ENCODE measurements at places on chromosomes 16 and 17.

DNA sequence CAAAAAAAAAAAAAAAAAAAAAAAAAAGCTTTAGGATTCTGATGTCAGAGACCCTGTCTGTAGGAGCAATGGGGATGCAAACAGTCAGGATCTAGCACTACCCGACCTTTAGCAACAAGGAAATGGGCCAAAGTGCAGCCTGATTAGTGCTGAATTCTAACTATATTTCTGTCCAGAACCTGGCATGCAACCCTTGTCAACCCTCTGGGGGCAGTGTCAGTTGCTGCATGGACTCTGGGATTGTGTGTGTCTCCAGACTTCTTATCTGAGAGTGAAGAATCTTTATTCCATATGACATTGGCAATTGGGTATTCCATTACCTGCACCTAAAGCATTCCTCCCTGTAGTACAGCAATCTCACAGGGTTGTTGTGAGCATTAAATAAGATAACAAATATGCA, 120.3 kb upstream of the CRHR1 start:
- no peak for DNase-seq

DNA sequence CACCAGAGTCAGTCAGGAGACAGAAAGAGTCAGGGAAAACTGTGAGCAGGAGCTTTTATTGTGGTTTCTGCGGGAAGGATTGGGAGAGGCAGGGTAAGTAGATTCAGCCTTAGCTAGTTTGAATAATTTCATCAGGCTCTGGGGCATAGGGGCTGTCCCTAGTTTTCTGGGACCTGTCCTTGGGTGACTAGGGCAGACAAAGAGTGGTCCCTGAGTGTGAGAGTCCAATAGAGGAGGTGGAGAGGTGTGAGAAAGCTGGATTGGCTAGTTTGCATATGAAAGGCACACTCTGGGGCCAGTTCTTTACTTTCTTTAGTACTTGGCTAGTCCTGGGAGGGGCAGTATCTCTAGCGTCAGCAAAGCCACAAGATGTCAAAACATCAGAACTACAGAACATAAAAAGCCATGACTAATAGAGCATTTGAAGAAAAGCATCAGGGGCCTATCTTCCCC, 255.6 kb downstream of the HS3ST3A1 start:
- no peak for DNase-seq

GRCh38 chr17:6495450-6496115, 51.3 kb downstream of the PIMREG start:
- no peak for DNase-seq

GRCh38 chr17:80034791-80035686, 633 bp downstream of the TBC1D16 start:
- DNase-seq = no peak

DNA sequence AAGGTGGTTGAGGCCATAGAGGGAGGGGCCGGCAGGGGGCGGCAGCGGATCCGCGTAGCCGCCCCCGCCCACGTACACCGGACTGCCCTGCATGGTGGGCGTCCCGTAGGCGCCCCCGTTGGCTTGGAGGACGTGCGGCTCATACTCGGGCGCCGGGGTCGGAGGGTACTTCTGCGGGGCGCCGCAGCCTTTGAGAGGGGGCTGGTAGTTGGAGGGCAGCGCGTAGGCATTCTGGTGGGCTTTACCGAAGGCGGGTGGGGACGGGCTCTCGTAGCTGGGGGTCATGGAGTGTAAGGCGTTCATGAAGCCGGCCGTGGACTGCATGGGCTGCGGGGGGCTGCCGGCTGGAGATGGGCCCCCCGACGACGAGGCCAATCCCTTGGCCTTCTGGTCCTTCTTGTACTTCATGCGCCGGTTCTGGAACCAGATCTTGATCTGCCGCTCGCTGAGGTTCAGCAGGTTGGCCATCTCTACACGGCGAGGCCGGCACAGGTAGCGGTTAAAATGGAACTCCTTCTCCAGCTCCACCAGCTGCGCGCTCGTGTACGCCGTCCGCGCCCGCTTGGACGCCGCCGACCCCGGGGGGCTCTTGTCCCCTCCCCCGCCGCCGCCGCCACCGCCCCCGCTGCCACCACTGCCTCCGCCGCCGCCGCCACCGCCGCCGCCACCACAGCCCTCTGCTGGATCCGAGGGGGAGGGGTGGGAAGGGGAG, 5.7 kb upstream of the HOXB2 start:
- DNase-seq = no peak

DNA sequence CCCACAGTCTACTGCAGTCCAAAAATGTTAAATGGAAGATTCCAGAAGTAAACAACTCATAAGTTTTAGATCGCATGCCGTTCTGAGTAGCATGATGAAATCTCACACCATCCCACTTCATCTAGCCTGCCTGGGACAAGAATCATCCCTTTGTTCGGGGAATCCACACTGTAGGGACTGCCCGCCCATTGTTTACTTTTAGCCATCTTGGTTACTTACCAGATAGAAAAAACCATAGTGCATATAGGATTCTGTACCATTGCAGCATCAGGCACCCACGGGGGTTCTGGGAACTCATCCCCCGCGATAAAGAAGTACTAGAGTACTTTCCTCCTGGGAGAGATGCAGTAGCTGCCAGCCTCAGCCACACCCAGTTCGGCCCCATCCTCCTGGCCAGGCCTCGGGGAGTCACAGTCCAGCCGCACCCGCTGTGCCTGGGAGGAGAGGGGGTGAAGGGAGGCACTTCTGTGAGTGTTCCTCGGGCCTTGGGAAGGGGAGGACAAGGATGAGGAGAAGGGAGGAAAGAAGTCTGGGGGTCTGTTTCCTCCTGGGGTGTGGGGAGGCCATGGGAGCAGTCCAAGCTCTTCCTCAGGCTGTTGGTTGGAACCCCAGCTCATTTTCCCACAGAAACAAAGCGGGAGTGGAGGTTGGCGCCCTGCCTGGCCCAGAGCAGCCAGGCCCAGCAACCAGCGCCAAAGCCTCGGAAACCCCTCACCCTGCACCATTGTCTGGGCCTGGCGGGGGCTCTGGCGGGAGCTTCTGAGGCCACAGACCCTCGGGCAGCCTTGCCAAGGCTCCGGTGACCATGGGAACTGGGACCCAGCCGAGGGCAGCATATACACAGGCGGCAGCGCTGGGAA, 8.9 kb downstream of the TRIM47 start:
- no peak for DNase-seq

GRCh38 chr16:29009050-29009837, 24.4 kb downstream of the LAT start:
- no peak for DNase-seq

GRCh38 chr17:47660064-47660492, 10.4 kb downstream of the KPNB1 start:
- DNase-seq = no peak

GRCh38 chr17:46262271-46262670, 32.7 kb upstream of the LRRC37A start:
- no peak for DNase-seq

DNA sequence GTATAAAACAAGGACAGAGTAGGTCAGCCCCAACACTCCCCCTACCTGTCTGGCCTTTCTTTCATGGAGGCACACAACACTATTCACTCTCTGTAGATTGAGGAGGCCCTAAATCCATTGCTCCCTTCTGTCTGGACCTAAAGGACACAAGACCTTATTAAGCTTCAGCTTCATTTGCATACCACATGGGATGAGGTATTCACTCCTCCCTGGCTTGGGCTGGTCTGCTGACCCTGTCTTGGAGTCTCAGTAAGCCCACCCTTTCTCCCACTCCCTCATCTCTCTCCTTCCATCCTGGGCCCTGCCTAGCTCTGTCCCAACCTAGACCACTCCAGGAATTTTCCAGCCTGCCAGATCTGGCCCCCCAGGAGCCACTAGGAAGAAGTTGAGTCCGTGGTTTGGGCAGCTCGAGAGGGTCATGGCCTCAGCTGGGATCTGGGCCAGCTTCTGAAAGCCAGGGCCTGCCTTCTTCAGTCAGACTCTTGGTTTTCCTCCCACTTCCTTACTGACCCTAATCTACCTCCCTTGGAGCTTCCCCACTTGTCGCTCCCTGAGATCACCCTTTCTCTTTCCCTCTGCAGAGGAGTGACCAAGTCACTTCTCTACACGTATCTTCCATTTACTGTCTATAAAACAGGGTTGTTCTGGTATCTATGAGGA, 6.5 kb upstream of the LLGL1 start:
- no peak for DNase-seq

DNA sequence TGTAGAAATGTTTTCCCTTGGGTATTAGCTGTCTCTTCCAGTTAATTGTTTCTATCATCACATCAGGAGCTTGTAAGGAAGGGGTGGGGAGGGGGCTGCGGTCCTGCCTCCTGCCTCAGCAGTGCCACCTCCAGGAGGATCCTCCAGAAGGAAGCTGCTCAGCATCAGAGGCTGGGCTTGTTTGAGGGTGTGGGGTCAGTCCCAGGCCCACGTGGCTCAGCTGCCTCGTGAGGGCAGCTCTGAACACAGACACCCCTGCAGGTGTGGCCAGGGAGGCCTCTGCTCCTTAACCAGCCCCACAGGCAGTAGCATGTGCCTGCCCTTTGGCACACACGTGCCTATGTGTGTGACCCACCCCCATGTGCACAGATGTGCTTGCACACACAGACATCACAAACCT, 46.3 kb downstream of the MRM1 start:
- no peak for DNase-seq

DNA sequence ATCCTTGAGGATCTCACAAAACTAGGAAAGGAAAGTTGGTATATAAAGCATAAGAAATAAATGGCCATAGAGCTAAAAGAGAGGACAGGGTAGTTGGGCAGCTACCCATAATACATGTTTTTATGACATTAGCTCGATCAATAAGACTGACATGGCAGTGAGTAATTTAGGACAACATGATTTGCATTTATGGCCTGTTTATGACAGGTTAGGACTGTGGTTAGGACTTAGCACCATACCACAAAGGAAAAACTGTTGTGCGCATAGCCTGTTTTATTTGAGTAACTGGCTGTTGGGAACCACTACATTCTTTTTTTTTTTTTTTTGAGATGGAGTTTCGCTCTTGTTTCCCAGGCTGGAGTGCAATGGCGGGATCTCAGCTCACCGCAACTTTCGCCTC, 18.0 kb upstream of the TRIM37 start:
- no peak for DNase-seq

DNA sequence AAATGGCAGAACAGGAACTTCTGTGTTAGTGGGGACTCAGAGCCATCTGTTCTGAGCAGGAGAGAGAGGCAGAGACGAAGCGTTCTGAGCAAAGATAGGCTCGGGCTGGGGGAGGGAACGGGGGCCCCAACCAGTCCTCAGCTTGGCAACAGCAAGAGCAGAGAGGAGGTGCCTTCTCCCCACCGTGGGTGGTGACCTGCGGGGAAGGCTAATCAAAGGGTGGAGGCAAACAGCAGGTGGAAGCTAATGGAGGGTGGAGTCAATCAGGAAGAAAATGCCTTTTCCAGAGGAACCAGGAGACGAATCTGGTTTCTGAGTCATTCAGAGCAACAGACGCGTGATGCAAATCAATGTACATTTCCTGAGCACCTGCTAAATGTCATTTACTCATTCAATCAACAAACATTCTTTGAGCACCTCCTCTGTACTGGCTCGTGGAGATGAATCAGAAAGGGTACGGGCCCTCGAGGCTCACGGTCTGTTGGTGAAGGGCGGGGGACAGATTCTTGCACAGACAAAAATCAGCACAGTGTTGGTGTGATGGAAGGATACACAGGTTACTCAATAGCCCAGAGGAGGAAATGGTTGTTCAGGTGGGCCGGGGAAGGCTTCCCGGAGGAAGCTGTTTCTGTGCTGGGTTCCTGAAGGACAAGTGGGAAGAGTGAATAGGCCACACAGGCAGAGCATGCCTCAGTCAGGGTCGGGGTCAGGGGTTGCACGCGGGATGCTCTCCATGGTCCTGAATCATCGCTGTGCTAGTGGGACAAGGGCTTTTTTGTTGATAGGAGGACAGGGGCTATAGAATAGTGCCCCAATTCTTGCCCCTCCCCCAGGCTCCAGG, 5.7 kb upstream of the SPNS2 start:
- DNase-seq = no peak

DNA sequence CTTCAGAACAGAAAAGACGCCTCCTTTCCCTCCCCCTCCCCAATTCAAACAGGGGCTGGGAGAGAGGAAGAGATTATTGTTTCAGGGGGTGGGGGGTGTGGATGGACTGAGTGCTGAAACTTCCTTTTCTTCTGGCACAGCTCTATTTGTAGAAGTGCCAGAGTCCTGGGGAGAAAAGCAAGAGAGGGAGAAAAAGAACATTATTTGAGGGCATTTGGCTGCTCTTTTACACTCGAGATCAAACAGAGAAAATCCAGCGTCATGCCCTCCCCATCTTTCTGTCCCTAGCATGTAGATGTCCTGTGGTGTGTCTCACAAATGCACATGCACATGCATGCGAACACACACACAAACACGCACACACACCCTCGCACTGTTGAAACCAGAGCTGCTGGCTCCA, 13.0 kb downstream of the ARL4D start:
- no peak for DNase-seq

GRCh38 chr17:17356931-17357270, 53.7 kb downstream of the NT5M start:
- DNase-seq = no peak

DNA sequence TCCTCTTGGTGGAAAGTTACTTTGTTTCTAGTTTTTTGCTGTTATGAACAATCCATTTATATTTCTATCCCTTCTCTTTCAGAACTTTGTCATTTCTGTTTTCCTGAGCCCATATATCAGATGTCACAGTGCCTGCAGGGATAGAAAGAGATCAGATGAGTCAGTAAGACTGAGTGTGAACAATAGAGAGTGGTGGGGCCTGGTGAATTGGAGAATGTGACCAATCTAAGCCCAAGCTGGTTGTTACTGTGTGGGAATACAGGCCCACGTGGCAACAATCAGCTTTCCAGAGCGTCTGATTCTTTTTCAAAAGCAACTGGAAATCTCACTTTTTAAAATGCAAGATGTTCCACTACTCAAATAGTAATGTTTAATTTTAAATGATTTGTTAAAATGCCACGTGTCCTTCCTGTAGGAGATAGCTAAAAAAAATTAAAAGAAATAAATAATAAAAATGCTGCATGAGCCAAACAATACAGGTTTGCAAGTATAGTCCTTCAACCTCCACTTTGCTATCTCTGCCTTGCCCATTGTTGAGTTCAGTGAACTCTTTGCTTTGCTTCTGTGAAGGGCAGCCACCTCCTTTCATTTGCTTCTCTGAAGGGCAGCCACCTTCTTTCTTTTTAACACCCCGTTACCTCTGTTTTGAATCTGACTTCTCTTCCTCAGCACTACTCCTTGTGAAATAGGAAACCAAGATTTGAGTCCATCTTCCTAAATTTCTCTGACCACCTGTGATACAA, 9.6 kb downstream of the DCTN5 start:
- DNase-seq = no peak

DNA sequence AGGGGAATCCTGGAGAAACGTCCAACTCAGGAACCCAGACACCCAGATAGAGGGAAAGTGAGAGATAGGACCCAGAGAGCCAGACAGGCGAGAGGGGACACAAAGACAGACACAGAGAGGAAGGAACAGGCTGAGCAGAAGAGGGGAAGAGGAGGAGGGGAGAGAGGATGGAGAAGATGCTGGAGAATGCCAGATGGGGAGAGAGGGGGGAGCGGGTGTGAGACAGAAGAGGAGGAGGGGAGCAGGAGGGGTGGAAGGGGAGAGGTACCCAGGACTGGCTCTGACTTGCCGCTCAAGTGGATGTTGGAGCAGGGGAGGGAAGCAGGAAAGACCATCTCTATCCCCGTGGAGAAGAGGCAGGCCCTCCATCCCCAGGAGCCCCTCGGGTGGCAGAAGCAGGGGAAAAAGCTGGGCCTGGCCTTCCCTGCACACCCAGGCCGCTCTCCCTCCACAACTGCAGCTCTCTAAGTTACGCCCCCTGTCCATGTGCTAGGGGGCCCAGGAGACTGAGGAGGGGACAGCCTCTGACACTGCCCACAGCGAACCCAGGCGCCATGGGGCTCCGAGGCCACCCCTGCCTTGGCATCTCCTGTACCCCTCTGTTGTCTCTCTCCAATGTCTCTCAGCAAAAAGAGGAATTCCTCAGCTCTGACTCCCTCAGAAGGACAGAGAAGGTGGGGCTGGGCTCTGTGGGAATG, 4.8 kb downstream of the PPP1R9B start:
- DNase-seq = no peak

Measured in NCI-H2081 treated with DMSO at 0.1 percent for 48 hours (cell line).